ENCODE measurements at places on chromosomes 7 and 10.

- DNase-seq: no peak
These were observed 46.9 kb downstream of the PRPF18 start for GRCh38 chr10:13633689-13634088.

DNA sequence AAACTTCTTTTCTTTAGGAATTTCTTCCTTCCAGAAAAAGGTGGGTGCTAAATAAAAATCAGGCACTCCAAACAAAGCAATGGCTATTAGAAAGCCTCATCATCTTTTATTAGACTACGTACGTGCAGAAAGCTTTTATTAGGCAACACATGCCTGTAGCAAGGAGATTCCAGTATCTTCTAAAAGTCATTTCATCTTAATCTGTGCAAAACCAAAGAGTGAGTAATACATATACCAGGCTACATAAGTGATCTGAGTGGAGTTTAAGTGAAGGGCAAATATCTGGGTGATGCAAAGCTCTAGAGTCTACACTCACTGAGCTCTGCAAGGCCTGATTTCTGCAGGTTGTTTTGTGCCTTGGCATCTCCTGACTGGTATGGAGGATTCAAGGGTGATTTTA is 231.7 kb downstream of the ELMO1 start:
- DNase-seq: no peak

- DNase-seq: no peak
These were observed 192.3 kb upstream of the ZMIZ1 start for GRCh38 chr10:78876449-78876848.

DNA sequence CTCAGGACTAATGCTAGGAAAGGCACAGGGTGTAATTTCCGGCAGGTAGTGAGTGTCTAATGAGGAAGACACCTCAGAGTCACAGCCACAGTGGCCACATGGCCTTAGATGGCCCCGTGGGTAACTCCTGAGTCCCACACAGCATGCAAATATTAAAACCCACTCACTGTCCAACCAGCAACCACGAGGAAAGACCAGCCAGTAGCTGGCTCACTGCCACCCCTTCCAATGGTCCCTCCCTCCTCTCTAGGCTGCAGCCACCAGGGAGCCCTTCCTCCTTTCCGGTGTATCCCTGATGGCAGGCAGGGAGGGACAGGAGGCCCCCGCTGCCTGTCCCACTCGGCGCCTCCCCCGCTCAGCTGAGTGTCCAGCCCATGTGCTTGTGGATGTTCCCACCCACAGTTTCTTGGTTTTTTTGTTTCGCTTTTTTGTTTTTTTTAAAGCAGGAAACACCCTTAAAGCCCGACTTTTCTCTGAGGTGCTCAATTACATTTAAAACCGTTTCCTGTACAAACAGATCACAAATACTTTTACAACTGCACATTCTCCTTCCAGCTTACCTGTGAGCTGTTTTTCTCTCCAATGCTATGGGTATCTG is 9.2 kb downstream of the BNIP3 start:
- no peak for DNase-seq

- DNase-seq: no peak
These were observed 52.7 kb upstream of the APBB1IP start for GRCh38 chr10:26385443-26385842.

GRCh38 chr10:53597835-53598251 is 825.3 kb upstream of the MBL2 start:
- peak; percentile 8 for DNase-seq

DNA sequence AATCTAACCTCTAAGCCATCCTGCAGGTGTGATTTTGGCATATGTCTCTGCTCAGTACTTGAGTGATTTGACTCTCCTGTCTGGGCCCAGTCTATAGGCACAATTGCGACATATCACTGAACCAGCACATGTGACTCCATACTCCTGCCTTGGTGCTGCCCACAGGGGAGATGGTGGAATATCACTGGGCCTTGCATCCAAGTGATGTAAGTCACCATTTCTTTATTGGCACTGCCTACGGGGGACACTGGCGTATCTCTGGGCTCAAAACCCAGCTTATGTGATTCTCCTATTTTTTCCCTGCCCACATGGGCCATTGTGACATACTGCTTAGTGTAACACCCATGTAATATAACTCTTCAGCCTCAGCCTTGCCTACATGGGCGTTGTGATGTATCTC is 48.1 kb upstream of the ZNF680 start:
- no peak for DNase-seq

GRCh38 chr7:77699056-77699455 is 2.8 kb downstream of the RSBN1L start:
- DNase-seq: no peak

DNA sequence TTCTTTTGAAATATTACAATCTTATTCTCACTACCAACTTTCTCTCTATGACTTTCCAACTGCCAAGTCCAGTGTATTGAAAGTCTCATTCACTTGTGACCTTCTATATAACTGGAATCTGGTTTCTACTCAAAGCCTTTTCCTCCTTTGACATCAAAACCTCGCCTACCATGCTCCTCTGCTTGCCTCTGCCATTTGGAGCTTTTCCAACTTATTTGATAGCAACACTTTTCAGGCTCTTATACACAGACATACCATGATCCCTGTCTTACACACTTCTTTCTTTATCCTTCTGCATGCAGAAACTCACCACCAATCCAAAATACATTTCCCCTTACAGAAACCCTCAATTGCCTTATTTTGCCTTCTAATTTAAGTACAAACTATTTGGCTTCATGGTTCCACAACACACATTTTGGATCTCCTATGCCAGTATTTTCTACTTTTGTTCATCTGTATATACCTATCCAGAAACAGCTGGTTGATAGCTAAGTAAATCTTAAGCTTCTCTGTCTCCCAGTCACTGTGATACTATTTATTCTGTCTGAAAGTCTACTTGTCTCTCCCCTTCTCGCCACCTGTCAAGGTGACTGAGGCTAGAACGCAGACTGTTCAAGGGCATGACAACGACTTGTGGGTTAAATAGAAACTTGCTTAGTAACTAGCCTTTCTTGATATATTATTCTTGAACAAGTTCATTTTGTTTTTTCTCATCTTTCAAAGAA is 22.4 kb downstream of the GNG11 start:
- DNase-seq: no peak

- DNase-seq: no peak
These were observed 38.0 kb downstream of the ZCCHC24 start for GRCh38 chr10:79407423-79407796.
